NCI-H1417 treated with DMSO at 0.1 percent for 48 hours (cell line): ENCODE measurements at places on chromosomes 7 and 10.

DNA sequence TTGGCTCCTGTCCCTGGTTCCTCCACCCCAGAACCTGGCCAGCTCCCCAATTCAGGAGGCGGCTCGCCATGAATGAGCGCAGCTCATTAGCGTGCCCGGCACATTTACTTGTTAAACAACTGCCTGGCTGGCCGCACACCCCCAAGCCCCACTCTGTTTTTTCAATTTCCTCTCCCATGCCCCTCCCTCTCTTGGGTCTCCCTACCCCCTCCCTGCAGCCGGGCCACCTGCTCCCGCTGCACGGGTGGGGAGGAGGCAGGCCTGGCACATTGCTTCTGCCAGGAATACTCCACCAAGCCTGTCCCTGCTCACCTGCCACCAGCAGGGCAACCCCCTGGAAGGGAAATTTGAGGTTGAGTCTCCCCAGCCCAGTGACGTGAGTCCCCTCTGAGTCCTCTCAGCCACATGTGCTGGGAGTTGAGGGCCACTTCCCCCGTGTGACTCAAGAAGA lies 2.5 kb upstream of the SLIT1 start:
- no peak for DNase-seq

DNA sequence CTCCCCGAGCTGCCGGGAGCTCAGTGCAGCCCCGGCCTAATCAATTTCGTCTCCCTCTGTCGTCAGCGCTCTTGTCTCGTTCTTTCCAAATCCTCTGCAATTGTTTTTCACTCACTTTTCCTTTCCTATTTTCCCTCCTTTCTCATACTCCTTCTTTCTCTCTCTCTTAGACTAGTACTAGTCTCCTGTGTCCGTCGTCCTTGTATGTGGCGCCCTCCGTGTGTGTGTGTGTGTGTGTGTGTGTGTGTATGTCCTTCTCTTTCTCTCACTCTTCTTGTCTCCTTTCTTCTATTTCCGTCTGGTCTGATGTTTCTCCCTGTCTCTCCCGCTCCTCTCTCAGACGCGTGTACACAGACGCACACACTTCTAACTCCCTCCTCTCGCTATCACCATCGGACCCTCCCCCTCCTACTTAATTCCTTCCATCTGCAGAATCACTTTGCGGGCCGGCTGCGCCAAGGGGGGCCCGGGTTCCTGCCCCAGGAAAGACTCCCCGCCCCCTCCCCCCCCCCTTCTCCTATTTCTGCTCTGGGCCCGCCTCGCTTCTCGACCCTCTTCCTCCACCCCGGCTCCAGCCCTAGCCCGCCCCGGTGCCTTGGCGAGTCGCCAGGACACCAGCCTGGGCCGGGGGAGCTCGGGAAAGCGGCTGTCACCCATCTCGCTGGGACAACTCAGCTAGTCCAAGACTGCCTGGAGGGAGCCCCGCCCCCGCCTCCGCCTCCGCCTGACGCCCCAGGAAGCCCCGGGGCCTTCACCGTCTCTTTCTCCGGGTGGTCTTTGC lies 743 bp upstream of the ZCCHC24 start:
- no peak for DNase-seq

DNA sequence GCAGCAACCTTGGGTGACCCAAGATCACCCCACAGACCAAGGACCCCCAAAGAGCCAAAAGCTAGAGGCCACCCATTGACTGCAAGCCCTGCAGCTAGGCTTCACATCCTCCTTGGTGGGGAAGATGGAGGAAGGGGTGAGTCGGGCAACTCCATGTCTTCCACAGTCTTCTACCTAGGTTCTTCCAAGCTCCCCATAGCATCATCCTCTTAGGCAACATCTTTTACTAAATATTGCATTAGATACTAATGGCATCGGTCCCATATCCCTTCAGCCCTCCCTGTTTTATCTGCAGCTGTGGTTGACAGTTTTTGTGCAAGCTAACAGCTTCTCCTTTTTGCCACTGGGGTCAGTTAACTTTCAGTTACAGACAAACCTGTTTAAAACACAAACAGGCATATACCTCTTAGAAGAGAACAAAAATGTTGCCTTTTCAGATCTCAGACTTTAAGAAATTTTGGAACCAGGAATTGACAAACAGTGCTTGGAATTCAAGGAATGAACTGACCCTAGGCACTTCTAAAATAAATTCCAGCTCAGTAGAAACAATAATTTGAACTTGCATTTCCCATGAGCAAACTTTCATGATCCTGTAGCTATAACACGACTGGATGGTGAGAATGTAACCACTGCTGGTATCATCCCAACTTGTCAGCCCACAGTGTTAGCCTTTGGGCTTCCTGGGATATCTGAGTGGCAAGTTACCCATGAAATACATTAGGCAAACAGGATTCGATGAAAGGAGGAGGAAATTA lies 33.9 kb upstream of the MSMB start:
- no peak for DNase-seq

GRCh38 chr10:15433850-15434537 lies 62.9 kb upstream of the FAM171A1 start:
- peak; percentile 6 for DNase-seq

GRCh38 chr10:96325719-96326373 lies 21.6 kb downstream of the DNTT start:
- DNase-seq, result no peak

DNA sequence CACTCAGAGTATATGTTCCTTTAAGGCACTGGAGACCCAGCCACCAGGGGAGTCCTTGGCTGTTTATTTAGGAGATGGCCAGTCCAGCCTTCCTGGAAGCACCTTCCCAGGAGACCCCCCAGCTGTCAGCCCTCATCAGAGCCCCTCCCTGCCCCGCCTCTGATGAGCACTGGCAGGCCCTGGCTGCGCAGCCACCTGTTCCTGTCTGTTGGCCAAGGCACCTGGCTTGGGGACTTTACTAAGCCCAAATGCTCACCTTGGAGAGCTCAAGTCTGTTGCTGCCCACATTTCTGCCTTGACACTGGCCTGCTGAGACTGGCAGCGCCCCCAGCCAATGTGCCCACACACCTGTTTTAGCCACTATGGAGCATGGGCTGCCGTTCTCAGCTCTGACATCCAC lies 124.7 kb downstream of the ELMO1 start:
- DNase-seq, result no peak

- DNase-seq, result no peak
Observed at GRCh38 chr10:77041636-77042258, 595.9 kb downstream of the KCNMA1 start.

GRCh38 chr10:124289851-124290795 lies 128.6 kb downstream of the OAT start:
- DNase-seq, result no peak

GRCh38 chr10:51846856-51847506 lies 147.6 kb upstream of the CSTF2T start:
- DNase-seq, result no peak

- peak; percentile 10 for DNase-seq
Observed at GRCh38 chr7:34133983-34134782, 228.8 kb downstream of the BMPER start.

DNA sequence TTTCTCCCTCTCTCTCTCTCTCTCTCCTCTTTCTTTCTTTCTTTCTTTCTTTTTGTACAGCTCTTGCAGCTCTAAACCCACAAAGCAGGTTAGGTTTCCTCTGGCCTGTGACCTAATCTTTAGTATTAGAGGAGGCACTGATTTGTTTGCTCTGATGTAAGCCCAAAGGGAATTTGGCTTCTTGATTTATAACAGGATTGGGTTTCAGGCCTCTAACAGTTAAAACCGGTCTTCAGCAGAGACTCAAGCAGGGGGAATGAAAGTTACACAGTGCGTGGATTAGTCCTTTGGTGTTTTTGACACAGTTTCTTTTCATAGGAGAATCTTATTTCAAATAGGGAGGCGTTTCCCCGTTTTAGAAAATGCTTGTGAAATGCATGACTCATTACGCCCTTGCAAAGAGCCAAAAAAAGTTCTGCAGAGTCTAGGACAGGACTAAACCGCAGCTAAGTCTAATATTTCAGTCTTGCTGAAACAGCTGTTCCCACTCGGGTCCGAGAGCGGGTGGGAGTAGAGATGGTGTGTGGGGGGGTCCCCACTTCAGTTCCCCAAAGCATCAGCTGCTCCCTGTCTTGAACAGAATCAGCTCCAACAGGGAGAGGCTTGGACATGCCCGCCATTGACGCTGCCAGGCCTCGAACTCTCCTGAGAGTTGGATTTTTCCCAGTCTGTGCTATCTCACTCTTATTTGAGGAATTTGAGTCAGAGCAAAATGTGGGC lies 296.5 kb upstream of the PITRM1 start:
- no peak for DNase-seq

- DNase-seq, result no peak
Observed at GRCh38 chr10:52621635-52622079, 150.9 kb downstream of the MBL2 start.

DNA sequence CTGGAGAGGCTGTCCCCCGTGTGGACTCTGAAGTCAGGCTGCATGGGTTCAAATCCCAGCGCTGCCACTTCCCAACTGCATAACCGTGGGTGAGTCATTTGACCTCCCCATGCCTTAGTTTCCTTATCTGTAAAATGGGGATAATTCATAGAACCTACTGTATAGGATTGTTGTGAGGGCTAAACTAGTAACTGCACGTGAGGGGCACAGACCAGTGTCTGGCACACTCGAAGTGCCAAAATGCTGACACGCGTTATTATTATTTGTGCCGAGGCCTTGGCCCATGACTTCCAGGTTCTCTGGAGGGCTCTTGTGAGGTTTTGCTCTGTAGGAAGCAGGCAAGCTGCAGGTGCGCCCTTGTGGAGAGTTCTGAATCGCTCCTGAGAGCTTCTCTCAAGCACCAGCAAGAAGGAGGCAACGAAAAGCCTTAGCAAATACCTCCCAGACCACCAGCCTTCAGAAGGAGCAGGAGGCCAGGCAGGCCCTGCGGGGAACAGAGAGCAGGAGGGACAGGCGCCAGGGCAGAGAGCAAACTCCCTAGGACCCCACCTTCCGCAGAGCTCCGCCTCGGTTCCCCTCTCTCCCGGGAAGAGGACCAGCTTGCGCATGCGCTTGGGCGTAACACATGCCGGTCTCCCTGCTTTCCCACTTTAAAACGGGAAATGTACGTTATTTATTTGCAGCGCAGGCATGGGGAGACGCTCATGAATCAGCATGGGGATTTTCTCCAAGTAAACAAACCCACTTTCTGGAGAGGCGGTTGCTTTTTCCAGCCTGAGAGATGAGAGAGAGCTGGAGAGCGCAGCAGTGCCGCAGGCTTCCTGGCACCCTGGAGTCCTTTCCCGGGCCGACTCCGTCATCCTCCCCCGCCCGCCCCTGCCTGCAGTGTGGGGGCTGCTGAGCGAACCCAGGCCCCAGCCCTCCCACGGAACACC lies 39.6 kb downstream of the SORCS3 start:
- DNase-seq, result peak; percentile 1

- DNase-seq, result no peak
Observed at GRCh38 chr7:14748461-14748860, 154.1 kb downstream of the DGKB start.

GRCh38 chr7:35894721-35895120 lies 93.9 kb downstream of the SEPTIN7 start:
- no peak for DNase-seq

DNA sequence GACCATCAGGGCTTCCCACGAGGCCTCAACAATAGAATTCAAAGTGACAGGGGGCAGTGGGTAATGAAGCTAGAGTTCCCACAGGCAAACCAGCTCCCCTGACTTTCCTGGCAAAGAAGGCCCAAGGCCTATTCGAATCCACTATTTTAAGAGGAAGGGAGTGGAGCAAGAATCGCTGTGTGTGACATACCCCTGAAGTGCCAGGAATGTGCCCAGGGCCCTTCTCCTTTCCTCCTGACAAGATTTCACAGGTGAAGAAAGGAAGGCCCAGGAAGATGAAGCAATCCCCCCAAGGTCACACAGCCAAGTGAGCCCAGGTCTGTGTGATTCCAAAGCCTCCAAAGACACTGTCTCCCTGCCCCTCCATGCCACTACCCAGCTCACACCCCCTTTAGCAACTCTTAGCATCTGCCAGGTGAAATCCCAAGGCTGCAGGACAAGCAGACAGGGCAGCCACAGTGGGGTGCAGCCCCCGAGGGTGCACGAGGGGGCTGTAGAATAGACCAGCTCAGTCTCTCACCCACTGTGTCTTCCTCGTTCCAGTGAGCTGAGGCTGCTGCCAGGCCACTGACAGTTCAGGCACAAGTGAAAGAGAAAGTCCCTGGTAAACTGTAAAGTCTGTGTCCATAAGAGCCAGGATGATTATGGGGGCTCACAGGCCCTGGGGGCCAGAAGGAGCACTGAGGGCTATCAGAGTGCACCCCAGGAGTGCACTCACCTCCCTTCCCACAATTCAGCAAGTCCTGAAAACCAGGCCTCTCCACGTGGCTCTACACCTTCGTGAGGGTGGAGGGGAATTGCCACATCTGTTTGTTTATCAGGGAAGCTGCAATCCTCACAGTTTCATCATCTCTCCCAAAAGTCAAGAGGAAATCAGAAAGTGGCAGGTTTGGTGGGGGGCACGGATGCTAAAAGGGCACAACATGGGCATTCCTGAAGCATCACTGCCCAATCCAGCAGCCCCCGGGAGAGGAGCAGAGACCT lies 70.8 kb upstream of the ZMIZ1 start:
- DNase-seq, result no peak

DNA sequence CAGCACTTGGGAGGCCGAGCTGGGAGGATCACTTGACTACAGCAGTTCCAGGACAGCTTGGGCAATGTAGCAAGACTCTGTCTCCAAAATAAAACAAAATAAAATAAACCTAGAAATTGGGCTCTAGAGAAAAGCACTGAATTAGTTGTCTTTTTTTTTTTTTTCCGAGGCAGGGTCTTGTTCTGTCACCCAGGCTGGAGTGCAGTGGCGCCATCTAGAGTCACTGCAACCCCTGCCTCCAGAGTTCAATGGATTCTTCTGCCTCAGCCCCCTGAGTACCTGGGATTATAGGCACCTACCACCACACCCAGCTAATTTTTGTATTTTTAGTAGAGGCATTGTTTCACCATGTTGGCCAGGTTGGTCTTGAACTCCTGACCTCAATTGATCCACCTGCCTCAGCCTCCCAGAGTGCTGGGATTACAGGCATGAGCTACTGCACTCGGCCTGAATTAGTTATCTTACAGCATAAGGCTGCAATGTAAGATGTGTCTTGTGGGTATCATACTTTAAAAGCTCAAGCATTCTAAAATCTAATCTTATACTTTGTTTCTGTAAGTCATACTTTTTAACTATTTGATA lies 12.8 kb downstream of the MEIG1 start:
- DNase-seq, result no peak

GRCh38 chr10:84084342-84084741 lies 55.0 kb upstream of the GHITM start:
- DNase-seq, result no peak

- no peak for DNase-seq
Observed at GRCh38 chr7:17406738-17407137, 108.3 kb downstream of the AHR start.

GRCh38 chr7:51141451-51142003 lies 175.1 kb downstream of the COBL start:
- DNase-seq, result no peak

- DNase-seq, result no peak
Observed at GRCh38 chr7:151869968-151870918, 6.7 kb downstream of the PRKAG2 start.

DNA sequence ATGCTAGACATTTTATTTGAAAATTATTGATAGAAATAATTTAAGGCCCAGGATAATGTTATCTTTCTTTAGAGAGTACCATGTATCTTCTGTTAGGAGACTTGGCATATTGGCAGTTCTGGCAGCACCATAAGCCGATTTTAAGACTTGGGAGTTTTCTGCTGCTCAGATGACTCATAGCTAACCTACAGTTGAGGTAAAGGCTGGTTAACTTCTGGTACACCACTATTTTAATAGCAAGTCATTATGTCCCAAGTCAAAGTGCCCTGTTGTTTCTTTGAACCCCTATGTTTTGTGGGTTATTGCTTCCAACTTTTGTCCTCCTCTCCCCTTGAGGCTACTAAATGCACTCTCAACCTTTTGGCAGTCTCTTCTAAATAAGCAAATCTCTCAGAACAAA lies 25.2 kb downstream of the ATRNL1 start:
- no peak for DNase-seq
